ENCODE measurements at places on chromosomes 12 and 14.

DNA sequence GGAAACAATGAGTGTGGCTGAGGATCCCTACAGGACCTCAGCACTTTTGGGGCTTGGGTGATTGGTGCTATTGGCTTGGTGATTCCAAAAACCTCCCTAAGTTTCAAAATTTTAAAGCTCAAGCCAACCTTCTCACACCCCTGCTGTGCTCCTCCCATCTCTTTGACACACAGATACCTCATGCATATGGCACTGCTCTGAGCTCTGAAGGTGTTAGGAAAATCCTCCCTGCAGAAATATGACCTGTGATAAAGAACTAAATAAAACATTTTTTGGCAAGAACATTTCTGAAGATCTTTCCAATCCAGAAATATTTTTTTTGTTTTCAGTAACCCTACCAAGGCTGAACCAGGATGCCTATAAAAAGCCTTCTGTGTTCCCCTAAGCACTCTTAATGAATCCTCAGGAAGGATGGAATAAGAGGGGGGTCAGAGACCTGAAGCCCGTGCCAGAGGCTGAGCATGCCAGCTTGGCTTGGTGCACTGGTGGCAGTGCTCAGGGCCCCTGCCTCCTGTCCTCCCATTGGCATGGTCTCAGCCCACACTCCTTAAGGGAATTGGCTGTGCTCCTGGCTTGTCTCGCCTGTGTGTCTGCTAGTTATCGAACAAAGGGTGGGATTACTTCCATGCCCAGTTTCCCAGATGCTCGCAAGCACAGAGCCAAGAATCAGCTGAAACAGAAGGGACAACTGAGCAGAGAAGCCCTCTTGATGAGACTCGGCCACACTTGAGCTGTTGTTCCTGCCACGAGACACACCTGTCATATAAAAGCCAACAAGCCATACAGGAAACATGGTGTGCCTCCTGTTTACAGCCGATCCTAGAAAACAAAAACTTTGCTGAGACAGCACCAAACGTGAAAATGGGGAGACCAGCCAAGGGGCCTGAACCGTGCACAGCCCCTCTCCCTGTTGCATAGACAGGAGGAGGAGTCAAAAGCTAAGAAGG is 132.7 kb upstream of the EEA1 start:
- DNase-seq, result no peak

DNA sequence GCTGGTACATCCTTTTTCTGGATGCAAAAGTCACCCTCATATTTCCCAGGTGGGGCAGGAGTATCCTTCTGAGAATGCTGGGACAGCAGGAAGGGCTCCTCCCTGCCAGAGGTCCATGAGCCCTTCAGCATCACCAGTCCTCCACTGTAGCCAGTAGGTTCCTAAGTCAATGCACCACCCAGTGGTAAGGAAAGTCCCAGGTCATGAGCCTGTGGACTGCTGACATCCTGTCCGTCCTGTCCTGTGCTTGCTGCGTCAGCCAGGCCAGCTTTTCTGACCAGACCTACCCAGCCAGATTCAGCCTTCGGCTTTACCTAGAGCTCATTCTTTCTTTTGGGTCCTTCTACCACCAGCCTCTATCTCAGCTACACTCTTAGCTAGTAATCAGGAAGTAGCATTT is 23.0 kb upstream of the ACTN1 start:
- no peak for DNase-seq

DNA sequence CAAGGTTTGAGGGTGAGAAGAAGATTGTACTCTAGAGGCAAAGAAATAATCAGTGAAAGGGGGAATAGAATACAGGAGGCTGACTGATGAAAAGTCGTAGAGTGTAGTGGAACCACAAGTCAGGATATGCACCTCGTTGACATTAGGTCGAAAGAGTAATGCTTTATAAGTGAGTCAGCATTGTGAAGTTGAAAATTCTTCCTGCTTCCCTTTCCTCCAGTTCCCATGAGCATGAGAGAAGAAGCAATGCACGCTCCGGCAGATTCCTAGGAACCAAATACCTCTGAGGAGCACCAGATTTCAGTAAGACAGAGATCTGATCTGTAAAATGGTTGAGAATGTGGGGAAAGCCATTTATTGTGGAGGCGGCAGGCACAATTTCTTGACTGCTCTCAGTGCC is 16.5 kb downstream of the CCER1 start:
- DNase-seq, result no peak

DNA sequence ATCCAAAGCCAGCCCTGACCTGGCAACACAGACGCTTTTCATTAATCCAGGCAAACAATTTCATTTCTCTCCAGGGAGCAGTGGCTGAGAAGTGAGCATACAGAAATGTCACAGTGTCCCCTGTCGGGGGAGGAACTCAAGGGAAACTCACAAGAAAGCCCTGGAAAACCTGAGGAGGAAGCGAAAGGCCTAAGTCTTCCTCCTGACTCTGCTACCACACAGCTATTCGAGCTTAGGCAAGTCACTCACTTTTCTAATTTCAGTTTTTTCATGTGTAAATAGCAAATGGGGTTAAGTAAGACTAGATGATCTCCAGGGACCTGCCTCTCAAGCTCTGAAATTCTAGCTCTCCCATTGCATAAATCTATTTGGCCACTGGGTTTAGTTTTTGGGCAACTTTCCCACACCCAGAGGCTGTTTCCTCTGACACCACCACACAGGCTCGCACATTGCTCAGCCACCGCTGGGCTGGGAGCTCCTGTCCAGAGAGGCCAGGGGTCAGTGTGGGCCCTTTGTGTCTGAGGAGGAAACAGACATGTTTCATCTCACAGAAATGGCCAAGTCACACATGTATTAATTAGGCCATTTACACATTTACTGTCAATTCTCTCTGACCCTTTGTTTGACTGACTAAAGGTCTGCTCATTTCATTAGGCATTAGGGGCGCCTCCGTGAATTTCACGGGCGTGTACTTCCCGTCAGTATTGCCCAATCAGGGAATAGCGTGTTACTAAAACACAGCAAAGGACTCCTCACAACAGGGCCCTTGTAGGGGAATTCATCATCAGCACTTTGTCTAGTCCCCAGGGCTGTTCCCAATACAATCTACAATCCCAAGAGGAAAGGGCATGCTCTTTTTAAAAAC is 9.8 kb upstream of the PNMA1 start:
- DNase-seq, result no peak

DNA sequence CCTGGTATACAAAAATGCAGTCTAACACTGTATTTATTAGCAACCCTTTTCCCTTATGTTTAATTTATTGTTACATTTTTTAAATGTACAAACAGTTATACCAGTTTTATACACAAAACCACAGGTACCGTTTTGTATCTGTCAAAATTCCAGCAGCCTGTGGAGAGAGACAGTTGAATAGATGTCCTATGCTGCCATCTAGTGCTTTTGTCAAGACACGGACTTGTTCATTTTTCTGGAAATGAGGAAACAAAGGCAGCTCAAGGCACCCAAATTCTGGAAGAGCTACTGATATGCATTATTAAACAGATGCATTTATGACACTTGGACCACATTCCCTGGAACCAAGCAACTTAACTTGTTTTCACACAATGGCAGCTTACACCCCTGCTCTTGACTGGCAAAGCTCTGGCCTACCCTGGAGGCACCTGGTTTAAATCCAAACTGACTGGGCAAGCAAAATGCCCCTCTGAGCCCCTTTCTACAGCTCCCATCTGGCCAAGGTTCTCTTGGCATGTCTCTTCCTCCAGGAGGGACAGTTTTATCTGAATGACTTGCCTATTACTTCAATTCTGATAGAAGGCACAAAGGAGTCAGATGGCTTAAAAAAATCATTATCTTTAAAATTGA is 286.9 kb upstream of the PRKD1 start:
- DNase-seq, result peak; percentile 8

GRCh38 chr12:77500089-77500488 is 330.6 kb upstream of the NAV3 start:
- no peak for DNase-seq

GRCh38 chr14:96629082-96629481 is 126.9 kb downstream of the PAPOLA start:
- DNase-seq, result no peak

- peak; percentile 69 for DNase-seq
These were observed 14.8 kb downstream of the PROX2 start for GRCh38 chr14:74860899-74861733.

DNA sequence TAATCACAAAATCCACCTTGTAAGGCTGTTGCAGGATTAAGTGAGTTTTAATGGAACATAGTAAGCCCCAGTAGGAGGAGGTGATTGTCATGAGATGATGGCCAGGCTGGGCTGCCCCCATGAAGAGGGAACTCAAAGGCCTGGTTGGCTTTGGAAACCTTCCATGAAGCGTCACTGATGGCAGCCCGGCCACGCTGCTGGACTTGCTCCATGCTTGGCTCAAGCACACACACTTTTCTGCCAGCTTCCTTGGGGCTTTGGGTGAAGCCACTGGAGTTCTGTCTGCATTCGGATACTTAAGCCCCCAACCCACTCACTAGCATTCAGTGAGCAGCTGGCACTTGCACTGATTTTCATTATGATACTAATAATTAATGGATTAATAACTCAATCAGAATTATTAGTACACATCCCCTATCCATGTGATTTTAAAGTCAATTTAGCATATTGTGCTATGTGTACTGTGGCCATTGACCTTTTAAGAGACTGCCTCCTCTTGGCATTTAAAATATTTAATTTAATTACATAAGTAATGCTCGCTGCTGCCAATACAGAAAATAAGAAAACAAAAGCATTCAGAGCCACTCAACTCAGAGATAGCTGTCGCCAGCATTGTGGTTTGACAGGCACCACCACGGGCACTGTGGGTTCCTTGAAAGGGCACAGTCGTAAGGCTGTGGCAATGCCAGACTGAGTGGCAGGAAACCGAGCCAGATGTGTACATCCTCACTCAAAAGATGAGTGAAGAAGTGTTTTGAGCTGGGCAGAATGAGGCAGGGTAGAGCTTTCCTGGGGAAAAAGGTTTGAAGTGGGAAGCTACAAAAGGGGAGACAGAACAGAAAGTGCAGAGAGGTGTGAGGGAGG is 15.9 kb downstream of the KRT85 start:
- DNase-seq, result no peak

- DNase-seq, result no peak
These were observed 11.4 kb downstream of the EVL start for GRCh38 chr14:100076606-100077005.

DNA sequence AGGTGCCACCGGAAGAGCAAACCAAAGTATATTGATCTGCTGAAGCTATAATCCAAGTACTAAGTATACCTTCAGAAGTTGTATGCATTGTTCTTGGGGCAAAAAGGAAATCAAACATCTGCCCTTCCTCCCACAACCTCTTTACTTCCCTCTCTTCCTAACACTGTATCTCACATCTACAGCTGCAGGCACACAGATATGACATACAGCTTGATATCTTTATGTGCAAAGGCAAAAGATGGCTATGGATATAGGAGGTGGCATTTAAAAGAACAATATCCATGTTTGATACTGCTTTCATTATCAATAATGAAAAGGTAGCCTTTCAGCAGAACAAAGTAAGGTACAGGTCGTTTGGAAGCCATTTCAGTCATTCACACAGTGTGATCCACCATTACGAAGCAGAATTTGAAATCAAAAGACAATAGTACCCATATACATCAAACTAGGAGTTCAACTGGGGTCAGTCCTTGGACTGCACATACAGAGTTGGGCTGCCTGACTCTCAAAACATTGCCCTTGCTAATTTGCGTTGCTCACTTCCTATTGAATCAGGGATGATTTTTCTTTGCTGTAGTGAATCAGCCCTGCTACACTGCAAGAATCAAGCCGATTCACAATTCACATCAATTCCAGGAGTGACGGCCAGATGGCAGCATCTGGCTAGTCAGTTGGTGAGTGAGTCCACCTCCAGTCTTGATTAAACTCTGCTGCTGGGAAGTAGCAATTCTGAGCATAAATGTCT is 8.9 kb downstream of the ANG start:
- no peak for DNase-seq

DNA sequence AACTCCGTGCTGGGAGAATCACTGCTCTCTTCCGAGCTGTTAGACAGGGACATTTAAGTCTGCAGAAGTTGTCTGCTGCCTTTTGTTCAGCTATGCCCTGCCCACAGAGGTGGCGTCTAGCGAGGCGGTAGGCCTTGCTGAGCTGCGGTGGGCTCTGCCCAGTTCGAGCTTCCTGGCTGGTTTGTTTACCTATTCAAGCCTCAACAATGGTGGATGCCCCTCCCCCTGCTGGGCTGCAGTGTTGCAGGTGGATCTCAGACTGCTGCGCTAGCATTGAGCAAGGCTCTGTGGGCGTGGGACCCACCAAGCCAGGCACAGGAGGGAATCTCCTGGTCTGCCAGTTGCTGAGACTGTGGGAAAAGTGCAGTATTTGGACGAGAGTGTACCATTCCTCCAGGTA is 43.7 kb downstream of the GPR137C start:
- DNase-seq, result no peak

DNA sequence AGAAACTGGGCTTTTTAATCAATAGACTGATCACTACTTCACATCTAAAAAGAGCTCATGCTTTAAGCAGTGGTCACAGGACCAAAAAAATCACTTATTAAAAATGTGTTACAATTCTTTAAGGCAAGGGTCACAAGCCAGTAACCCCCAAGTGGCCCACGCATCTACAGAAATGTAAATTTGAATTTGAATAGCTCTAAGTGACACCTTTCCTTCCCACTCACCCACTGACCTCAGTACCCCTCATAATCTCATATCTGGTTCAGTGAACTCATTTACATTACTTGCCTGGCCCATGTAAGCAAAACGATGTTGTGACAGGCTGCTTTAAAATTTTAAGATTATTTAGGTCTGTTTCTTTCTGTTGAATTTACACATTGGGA is 27.4 kb downstream of the NELL2 start:
- no peak for DNase-seq

DNA sequence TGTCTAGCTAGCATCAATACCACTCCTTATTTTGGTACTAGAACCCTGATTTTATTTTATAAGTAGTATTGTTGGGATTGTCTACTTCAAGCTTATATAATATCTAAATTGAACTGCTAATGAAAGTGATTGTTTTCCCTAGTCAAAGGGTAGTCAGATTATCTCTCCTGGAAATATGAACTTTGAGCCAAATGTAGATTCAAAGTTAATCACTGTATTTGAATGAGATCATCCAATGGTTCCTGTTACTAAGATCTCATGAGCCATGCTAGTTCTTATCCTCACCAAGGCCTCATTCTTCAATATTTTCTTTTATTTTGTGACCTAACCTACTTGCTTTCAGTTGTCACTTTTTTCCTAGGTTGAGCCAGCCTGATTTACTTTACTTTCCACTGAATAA is 276.7 kb downstream of the RASSF9 start:
- no peak for DNase-seq

Measured in NCI-H187 (cell line).